ENCODE measurements at places on chromosomes 2 and 18.

DNA sequence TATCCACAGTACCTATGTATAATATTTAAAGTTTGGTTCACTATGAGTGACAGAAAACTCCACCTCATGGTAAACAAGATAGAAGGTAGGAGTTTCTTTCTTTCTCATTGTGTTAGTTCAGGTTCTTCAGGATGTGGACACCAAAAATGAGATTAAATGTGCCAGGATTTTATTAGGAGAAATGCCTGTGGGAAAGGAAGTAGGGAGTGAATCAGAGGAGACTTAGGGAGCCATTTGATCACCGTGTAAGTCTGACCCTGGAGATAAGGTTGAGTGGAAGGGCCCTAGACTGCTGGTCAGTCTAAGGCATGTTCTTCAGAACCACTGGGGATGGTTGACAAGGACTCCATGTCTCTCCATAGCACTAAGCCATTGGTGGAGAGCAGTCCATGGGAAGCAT is 8.1 kb downstream of the AOX1 start:
- DNase-seq: no peak

DNA sequence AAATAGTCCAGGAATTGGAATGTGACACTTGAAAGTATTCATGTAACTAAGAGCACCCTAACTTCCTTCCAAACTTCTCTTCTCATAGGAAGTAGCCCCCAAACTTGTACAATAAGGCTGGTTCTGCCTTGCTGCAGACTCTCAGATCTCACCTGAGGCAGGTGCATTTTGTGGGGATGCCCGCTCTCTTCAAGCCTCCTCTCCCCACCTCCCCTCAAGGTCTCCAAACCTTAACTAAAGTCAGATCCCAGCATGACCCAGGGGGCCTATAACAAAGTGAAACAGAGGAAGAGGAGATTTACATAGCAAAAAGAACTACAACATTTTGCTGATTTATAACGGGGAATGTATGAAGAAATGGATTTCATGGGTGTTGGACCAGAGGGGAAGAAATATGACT is 23.6 kb downstream of the CDKL4 start:
- DNase-seq: no peak

- no peak for DNase-seq
Measured at GRCh38 chr18:3401669-3402620, 48.0 kb upstream of the TGIF1 start.

DNA sequence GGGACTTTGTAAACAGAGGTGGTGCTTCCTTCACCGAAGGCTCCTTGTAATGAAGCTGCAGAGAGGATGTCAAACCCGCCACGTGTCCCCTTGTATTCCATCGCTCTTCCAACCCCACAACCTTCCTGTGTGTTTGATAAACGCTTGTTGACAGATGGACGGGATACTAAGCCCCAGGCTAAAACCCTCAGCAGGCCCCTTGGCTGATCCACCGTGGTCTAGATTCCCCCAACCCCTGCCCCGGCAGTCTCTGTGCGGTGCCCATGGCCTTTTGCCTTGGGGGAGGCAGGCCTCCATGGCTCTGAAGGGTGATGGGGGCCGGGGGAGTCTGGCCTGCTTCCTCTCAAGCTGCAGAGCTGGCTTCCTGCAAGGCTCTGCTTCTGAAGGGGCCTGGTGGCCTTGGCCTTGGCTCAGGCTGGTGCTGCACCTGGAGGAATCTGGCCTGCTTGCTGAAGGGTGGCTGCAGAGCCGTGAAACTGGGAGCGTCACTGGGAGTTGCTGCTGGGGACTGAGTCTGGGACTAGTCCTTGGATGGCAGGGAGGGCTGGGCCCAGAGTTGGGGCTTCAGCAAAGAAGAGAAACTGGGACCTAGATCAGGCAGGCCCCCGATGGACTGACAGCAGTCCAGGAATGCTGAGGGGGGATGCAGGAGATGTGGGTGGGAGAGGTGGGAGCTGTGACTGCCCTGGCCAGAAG is 9.6 kb upstream of the NTSR2 start:
- DNase-seq: no peak

DNA sequence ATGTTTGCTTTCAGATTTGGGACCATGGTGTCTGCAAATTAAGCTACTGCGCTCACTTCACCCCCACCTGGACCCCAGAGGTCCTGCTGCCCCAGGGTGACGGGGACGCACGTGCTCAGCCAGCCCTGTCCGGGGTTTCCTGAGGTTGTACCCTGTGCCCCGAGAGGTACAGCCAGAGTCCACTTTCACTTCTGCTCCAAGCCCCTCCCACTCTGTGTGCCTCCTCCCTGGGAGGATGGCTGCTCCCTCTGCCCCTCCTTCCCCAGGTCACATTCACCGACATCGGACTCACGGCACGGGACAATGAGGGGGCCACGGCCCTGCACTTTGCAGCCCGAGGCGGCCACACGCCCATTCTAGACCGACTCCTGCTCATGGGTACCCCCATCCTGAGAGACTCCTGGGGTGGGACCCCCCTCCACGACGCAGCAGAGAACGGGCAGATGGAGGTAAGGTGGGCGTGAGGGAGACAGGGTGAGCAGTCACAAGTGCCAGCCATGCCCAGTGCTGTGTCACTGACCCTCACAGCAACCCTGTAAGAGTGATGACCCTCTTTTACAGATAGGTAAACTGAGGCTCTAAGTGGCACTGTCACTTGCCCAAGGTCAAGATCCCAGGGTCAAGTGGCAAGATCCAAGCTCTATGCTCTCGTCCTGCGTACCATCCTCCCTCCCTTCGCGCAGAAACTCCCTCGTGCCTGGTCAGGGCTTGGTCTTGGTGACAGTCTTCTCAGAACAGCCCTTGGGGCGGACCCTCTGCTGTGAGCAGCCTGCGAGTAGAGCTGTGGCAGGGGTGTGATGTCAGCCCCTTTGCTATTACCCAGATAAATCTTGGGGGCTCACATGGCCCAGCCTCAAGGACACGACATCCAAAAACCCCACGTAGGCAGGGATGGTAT is 7.6 kb downstream of the ESPNL start:
- peak; percentile 46 for DNase-seq

Data from aorta (tissue), 5 donors.